ENCODE measurements at places on chromosomes 16 and 17.

DNA sequence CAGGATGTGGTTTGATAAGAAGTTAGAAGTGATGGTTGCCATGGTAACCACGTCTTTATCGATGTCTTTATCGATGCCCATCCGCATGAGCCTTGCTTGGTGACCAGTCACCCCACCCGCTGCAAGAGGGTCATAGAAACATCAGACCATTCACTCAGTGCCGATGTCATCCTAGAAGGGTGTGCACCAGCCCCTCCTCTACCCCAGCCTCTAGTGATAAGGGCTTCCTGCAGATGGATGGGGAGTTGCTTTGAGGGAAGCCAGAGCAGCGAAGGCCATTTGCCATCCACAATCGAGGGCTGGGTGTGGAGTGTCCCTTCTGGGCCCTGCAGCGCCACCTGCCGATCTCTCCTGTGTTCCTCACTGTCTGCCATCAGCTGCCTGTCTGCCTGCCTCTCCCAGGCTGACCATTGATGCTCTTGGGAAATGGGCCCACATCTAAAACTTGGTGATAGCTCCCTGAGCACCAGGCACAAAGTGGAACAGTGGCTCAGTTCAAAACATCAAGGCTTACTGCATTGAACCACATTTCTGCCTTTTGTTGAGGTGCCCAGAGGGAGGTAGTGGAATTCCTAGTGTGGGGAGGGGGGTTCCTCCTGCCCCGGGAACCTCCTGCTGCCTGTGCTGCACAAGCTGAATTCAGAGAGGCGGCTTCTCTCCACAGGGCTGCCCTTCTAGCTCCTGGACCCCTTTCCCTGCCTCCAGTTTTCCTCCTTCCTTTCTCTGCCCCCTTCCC lies 8.9 kb downstream of the CALB2 start:
- DNase-seq = no peak

- DNase-seq = no peak
These were observed 6.4 kb upstream of the LGALS9 start for GRCh38 chr17:27624539-27624938.

- no peak for DNase-seq
These were observed 96.9 kb downstream of the RAB11FIP4 start for GRCh38 chr17:31488264-31488981.

GRCh38 chr16:22054847-22055590 lies 37.3 kb upstream of the VWA3A start:
- no peak for DNase-seq

DNA sequence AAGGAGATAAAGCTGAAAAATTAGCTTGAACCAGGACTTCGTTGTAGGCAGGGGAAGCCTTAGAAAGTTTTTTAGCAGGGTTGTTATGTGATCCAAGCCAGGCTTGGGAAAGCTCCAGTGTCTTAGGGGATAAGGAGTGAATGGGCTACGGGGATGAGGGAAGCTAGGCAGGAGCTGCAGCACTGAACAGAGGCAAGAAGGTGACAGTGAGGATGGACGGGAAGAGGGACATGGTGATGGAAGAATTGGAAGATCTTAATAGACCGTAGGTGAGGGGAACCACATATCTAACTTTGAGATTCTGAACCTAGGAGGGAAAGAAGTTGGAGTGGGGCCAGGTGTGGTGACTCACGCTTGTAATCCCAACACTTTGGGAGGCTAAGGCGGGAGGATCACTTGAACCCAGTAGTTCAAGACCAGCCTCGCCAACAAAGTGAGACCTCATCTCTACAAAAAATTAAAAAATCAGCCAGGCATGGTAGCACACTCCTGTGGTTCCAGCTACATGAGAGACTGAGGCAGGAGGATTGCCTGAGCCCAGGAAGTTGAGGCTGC lies 3.2 kb downstream of the RHBDL3 start:
- DNase-seq = no peak

- no peak for DNase-seq
These were observed 2.6 kb downstream of the ACADVL start for GRCh38 chr17:7222093-7222971.

- no peak for DNase-seq
These were observed 90.6 kb upstream of the CLEC18A start for GRCh38 chr16:69860233-69861231.

DNA sequence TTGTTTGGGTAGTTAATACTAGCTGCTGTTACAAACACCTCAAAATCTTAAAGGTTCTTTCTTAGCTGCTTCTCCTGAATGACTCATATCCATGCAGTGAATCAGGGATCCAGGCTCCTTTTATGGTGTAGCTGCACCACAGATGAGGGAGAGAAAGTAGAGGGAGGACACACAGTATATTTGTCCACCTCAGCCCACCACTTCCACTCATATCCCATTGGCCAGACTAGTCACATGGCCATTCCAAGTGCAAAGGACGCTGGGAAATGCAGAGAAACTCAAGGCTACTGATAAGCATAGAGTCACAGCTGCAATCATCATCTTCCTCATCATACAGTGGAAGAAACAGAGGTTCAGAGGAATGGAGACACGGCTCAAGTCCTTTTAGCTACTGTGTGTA lies 63.8 kb downstream of the GSG1L start:
- DNase-seq = no peak

- no peak for DNase-seq
These were observed 264.5 kb downstream of the FTO start for GRCh38 chr16:53968454-53968853.

DNA sequence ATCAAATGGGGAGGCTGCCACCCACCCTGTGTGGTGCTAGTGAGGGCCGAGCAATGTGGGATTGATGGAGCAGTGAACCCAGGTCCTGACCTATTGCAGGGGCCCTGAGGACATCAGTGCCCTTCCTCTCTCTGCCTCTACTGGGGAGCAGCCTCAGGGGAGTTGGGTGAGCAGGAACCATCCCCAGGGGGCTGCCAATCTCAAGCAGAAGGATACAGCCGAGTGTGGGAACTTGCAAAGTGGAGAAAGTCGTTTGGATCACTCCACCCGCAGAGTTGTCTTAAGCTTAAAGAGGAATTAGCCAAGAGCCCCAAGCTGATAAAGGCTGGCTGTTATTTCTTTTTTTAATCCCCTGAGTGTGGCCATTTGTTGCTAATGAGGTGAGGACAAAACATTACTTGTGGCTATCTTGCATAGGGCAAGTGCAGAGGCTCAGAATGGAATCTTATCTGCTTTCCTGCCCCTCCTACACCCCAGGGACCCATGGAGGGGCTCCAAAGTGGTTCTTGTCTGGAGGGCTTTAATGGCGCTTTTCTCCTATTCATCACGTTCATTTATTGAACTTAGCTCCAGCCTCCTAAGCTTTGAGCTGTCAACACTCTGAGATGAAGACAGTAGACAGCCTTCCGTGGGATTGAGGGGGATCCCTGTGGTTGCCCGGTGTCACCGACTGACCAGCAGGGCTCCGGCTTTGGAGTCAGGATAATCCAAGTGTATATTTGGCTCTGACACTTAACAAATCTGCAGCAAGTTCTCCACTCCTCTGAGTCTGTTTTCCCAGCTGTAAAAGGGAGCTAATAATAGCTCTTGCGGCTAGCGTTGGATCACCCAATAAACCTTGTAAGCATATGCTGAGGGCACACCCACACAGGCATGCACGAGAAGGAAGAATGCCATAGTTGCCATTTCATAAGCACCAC lies 45.1 kb downstream of the MYH11 start:
- no peak for DNase-seq

DNA sequence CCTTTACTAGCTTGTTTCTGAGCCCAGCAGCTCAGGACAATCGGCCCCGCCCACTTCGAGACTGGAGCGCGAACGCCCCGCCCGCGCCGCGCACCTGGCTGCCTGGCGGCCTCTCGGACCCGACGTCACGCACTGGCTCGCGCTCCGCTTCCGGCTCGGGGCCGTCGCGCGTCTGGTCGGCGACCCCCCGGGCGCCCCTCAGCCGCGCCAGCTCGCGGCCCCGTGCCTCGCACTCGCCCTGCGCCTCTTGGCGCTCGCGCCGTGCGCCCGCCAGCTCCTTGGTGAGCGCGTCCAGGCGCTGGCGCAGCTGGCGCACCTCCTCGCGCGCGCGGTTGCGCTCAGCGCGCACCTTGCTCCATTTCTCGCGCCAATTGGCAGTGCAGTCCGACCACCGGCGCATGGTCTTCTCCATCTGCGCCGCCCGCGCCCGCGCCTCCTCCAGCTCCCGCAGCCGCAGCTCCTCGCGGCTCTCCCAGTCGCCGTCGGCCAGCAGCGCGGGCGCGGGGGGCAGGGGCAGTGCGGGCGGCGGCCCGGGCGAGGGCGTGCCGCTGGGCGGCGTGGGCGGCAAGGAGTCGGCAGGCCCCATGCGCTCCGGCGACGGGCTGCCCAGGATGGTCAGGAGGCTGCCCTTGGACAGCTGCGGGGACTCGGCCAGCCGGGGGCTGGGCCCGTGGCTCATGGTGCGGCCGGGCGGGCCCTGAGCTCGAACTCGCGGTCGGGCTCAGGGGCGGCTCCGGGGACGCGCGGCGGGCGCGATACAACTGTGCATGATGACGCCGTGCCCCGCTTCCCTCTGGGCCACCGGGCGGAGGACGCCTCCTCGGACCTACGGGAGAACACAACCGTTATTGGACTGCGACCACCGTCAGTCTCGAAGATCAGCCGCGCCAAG lies 7.6 kb downstream of the CCDC102A start:
- no peak for DNase-seq

DNA sequence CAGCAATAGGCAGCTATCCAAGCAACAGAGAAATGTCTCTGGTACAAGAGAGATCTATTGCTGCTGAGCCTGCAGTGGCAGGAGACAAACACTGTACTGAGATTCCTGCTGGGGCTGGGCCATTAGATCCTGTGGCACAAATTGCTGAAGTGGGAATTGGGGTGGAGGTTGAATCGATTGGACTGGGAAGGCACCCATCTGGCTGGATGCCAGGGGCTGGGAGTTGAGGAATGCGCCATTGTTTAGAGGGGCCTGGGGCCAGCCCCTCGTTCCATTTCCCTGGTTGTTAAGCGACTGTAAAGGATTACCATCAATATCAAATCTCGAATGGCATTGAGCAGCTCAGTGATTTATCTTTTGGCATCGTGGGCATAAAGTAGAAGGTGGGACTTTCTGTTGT lies 54.1 kb upstream of the ARL4D start:
- DNase-seq = no peak

GRCh38 chr16:77986011-77986740 lies 36.2 kb upstream of the CLEC3A start:
- no peak for DNase-seq

Measured in activated gamma-delta T cell treated with Interleukin-2 at 50 U/mL for 16 hours (primary cell).